Activated CD4-positive, alpha-beta T cell treated with anti-CD3 and anti-CD28 coated beads for 36 hours (primary cell): ENCODE measurements at places on chromosomes 3 and 15. TPM values are rescaled to one million over a fixed set of nuclear protein-coding genes. Genes with fewer than 3 reads are reported as not detected.

The ERICH6 gene
- total RNA-seq = not detected

The CEMIP gene
- total RNA-seq = not detected

The FOXB1 gene
- 0.56 TPM for total RNA-seq

The AVEN gene
- total RNA-seq = 10.5 TPM

The CYP8B1 gene
- not detected for total RNA-seq

The TRH gene
- total RNA-seq = not detected

The LRRC2 gene
- not detected for total RNA-seq

The CIDEC gene
- total RNA-seq = not detected

The SNTN gene
- total RNA-seq = not detected

The FEZF2 gene
- not detected for total RNA-seq

The WDR93 gene
- total RNA-seq = not detected

GRCh38 chr15:35871282-35871681, 325.3 kb upstream of the DPH6 start:
- no peaks in the 10 kb centered on the region for H3K4me1 ChIP-seq
- no peak overlapping the region for H3K4me3 ChIP-seq
- no peak overlapping the region for H3K27ac ChIP-seq
- no peaks in the 10 kb centered on the region for H3K36me3 ChIP-seq

- no peaks in the 10 kb centered on the region for H3K27me3 ChIP-seq
- DNase-seq = no peak
- no peaks in the 10 kb centered on the region for H3K36me3 ChIP-seq
- H3K4me3 ChIP-seq = no peak overlapping the region
- no peak overlapping the region for H3K27ac ChIP-seq
These were observed 14.2 kb upstream of the CD200R1L start for GRCh38 chr3:112860898-112861297.

DNA sequence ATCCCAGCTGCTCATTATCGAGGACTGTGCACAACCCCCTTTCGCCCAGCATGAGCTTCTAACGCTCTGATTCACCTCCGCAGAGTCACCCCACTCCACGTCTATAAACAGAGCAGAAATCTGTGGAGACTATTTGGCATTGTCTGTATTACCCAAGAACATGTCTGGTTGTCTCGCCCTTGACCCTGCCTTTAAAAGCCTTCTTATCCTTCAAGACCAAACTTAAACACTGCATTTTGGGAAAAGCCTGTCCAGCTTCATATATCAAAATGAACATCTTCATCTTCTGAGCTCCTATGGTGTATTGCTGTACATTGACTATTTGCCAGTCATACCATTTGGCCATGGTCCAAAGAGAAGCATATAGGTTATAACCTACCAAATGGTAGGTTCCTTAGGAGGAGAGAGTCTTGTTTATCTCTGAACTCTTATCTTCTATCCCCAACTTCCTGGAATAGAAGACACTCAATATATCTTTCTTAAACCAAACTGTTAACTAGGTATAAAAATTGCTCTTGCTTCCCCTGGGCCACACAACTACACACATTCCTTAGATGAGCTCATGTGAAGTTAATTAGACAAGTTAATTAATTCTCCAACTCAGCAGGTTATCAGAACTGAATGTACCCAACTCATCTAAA, 90.1 kb downstream of the FBN1 start:
- H3K4me3 ChIP-seq = no peak overlapping the region
- H3K27ac ChIP-seq = no peak overlapping the region
- no peaks in the 10 kb centered on the region for H3K36me3 ChIP-seq
- DNase-seq = no peak
- H3K4me1 ChIP-seq = no peaks in the 10 kb centered on the region
- peaks cover 7% of the 10 kb centered on the region for H3K27me3 ChIP-seq

DNA sequence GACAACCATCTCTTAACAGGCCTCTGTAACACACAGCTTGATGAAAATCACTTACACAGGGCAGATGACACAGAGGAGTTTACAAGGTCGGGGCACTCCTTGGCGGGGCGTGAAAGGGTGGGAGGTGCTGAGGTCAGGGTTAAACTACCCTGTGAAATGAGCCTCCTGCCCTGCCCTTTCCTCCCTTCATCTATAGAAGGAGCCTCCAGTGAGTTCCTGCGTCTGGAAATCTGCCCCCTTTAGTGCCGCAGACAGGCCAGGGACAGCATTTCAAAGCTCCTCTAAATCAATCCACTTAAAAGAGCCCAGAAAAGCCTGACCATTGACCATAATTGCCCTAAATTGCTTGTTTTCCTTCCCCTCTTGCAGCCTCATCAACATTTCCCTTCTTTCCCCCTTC, 1.9 kb downstream of the ROBO1 start:
- no peak for DNase-seq
- no peaks in the 10 kb centered on the region for H3K36me3 ChIP-seq
- no peak overlapping the region for H3K27ac ChIP-seq
- peaks cover 11% of the 10 kb centered on the region for H3K27me3 ChIP-seq

DNA sequence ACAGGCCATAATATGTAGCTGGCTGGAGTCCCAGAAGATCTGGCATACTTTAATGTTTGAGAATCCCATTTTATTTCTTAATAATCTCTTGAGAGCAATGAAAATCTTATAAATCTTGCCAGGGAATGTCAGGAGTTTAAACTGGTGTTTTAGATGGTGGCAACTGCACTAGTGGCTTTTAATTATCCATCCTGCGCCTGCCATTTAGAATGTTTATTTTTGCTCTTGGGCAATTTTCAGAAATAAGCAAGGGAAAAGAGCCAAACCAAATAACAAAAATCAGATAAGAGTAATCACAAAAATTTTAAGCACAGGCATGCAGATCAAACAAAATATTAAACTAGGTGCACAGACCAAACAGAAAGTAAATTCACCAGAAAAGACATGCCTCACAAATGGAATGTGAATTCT, 41.9 kb upstream of the UBP1 start:
- H3K4me1 ChIP-seq = no peaks in the 10 kb centered on the region
- no peak for DNase-seq
- H3K36me3 ChIP-seq = no peaks in the 10 kb centered on the region
- no peak overlapping the region for H3K4me3 ChIP-seq
- no peaks in the 10 kb centered on the region for H3K27me3 ChIP-seq

GRCh38 chr3:165729756-165730155, 107.5 kb downstream of the BCHE start:
- H3K27me3 ChIP-seq = no peaks in the 10 kb centered on the region
- H3K4me3 ChIP-seq = no peak overlapping the region
- DNase-seq = no peak
- no peaks in the 10 kb centered on the region for H3K4me1 ChIP-seq
- H3K36me3 ChIP-seq = no peaks in the 10 kb centered on the region

GRCh38 chr15:86571873-86572272, 492.2 kb downstream of the AGBL1 start:
- no peaks in the 10 kb centered on the region for H3K36me3 ChIP-seq
- peaks cover 6% of the 10 kb centered on the region for H3K4me1 ChIP-seq
- DNase-seq = no peak

DNA sequence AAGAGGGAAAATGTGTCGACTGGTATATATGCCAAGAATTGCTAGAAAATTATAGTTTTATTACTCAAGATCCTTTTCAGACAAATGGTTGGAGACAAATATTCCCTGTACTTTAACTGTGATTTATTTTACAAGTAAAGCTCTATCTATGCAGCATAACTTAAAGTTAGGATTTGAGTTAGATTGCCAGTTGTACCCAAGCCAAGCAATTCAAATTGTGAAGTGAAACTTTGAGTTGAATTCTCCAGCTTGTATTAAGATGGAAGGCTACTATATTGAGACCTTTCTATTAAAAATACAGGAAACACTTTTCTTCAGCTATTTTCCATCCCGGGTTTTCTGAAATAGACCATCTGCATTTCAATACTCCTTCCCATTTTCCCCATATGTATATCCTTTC, 333.1 kb upstream of the RBMS3 start:
- DNase-seq = no peak
- no peaks in the 10 kb centered on the region for H3K36me3 ChIP-seq
- H3K27ac ChIP-seq = no peak overlapping the region
- no peaks in the 10 kb centered on the region for H3K4me1 ChIP-seq
- peaks cover 2% of the 10 kb centered on the region for H3K27me3 ChIP-seq

- no peak overlapping the region for H3K27ac ChIP-seq
- H3K4me3 ChIP-seq = no peak overlapping the region
- H3K27me3 ChIP-seq = no peaks in the 10 kb centered on the region
- peaks cover 3% of the 10 kb centered on the region for H3K4me1 ChIP-seq
- H3K36me3 ChIP-seq = no peaks in the 10 kb centered on the region
These were observed 770.7 kb upstream of the ALCAM start for GRCh38 chr3:104596054-104596453.

- H3K27me3 ChIP-seq = peaks cover 4% of the 10 kb centered on the region
- peaks cover 5% of the 10 kb centered on the region for H3K4me1 ChIP-seq
- H3K36me3 ChIP-seq = no peaks in the 10 kb centered on the region
- peak overlapping the region; percentile 53 for H3K27ac ChIP-seq
These were observed 41.6 kb downstream of the NANOGP8 start for GRCh38 chr15:35043373-35044095.

DNA sequence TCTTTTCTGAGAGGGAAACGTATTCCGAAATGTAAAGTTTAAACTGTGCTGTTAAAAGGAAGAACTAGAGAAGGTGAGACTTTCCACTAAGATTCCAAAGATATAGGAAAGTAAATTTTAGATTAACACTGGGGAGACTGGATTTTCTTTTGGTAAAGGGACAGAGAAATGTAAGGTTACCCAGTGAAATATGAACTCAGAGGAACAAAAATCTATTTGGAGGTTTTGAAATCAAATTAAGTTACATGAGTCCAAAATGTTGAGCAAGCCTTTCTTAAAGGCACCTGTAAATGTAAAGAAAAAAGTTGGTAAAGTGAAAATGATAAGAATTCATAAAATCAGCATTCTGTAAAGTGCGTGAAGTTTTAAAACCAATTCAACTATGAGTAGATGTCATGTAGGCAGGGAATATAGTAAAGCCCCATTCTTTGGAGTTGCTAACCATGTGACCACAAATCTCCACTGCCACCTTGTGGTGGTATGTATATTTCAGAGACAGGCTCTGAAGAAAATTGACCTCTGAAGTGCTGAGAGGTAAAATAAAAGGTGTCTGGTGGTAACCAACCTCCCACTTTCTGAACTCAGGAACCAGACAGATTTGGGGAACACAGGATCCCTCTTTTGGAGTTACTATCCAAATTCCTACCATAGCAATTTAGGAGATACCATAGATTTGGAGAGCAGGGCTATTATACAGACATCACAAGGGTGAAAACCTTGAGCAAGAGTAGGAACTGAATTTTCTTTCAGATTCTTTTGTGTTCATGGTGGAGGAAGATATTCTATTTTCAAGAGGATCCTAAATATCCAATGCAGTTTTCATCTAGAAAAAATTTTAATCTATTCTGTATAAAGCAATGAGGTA, 215.3 kb downstream of the ROBO2 start:
- no peak overlapping the region for H3K4me3 ChIP-seq
- DNase-seq = peak; percentile 32
- no peaks in the 10 kb centered on the region for H3K36me3 ChIP-seq
- H3K4me1 ChIP-seq = no peaks in the 10 kb centered on the region
- H3K27me3 ChIP-seq = no peaks in the 10 kb centered on the region
- H3K27ac ChIP-seq = no peak overlapping the region

DNA sequence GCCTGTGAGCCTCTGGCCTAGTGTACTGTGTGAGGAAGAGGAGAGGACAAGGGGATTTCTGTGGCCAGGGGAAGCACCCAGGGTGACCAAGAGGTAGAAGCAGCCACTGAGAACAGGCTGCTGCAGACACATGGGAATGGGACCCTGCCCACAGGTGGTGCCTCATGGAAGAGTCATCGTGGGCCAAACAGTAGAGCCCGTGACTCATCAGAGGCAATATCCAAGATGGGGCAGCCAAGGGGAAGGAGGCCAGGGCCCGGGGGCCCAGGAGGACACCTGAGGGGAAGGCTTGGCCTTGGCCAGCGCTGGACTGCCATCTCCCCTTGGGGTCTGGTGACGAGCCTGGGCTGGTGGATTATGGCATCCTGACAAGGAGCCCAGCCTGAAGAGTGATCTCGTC, 275.0 kb upstream of the LYSMD4 start:
- no peak for DNase-seq
- no peaks in the 10 kb centered on the region for H3K4me1 ChIP-seq
- H3K4me3 ChIP-seq = no peak overlapping the region
- no peak overlapping the region for H3K27ac ChIP-seq
- H3K27me3 ChIP-seq = no peaks in the 10 kb centered on the region

DNA sequence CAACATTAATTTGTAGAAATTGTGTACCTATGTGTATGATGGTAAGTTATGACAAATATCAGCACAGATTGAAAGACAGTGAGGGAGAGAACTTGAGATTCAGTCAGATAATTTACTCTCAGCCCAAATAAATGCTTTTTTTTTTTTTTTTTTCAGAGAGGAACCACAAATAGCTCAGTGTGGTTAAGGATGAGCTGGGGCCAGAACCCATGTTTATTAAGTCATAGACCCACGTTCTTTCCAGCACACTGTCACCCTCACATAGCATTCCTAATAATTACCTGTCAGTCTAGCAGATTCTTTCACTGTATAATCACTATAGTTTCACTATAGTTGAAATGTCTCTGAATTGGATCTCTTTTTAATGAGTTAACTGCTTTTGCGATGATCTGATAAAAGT, 246.1 kb downstream of the ZIC1 start:
- no peak overlapping the region for H3K4me3 ChIP-seq
- no peaks in the 10 kb centered on the region for H3K4me1 ChIP-seq
- no peaks in the 10 kb centered on the region for H3K27me3 ChIP-seq
- DNase-seq = no peak
- H3K36me3 ChIP-seq = no peaks in the 10 kb centered on the region

GRCh38 chr3:44039006-44039405, 202.7 kb upstream of the TOPAZ1 start:
- no peaks in the 10 kb centered on the region for H3K4me1 ChIP-seq
- peaks cover 5% of the 10 kb centered on the region for H3K27me3 ChIP-seq
- DNase-seq = no peak
- no peak overlapping the region for H3K4me3 ChIP-seq
- no peaks in the 10 kb centered on the region for H3K36me3 ChIP-seq

GRCh38 chr3:183958775-183959174, 58.9 kb downstream of the ABCC5 start:
- no peak for DNase-seq
- H3K36me3 ChIP-seq = peaks cover 10% of the 10 kb centered on the region
- no peaks in the 10 kb centered on the region for H3K27me3 ChIP-seq
- H3K4me3 ChIP-seq = no peak overlapping the region
- no peak overlapping the region for H3K27ac ChIP-seq
- H3K4me1 ChIP-seq = peaks cover 2% of the 10 kb centered on the region

- no peaks in the 10 kb centered on the region for H3K36me3 ChIP-seq
- H3K4me3 ChIP-seq = no peak overlapping the region
- H3K27ac ChIP-seq = no peak overlapping the region
- no peaks in the 10 kb centered on the region for H3K27me3 ChIP-seq
- no peak for DNase-seq
- no peaks in the 10 kb centered on the region for H3K4me1 ChIP-seq
These were observed 105.5 kb upstream of the IL12A start for GRCh38 chr3:159882790-159883779.

DNA sequence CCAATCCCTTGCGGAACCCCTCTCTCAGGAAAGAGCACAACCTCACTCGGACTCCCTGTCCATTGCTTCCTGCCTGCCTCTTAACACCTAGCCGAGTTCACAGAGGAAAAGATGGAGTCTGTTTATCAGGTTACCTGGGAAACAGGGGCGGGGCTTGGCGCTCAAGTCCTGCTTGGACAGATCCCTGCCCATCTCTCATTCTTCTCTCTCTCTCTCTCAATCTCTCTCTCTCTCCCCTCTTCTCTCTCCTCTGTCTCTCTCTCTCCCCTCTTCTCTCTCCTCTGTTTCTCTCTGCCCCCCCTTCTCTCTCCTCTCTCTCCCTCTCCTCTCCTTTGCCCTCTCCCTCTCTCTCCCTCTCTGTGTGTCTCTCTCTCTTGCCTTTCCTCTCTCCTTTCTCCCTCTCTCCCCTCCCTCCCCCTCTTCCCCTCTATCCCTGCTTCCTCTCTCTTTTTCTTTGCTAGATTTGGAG, at the start of gene EFHB:
TSS of gene EFHB (minus strand) at position 120 of the 469 bp plus-strand sequence. CDS start 199 bp downstream, outside the sequence.
- H3K36me3 ChIP-seq = peaks cover 5% of the 10 kb centered on the region
- peaks cover 10% of the 10 kb centered on the region for H3K27me3 ChIP-seq
- peak within 1 kb of the TSS; percentile 28 for H3K4me3 ChIP-seq
- H3K4me1 ChIP-seq = peaks cover 44% of the 10 kb centered on the region
- peak; percentile 42 for DNase-seq
- H3K27ac ChIP-seq = no peak within 1 kb of the TSS
